GM12878 (cell line): ENCODE measurements at places on chromosomes 12 and 14.

- DNase-seq, result no peak
Observed at GRCh38 chr14:45364565-45365156, 111.7 kb upstream of the MIS18BP1 start.

- no peak for DNase-seq
Observed at GRCh38 chr14:27314231-27314630, 716.4 kb upstream of the NOVA1 start.

DNA sequence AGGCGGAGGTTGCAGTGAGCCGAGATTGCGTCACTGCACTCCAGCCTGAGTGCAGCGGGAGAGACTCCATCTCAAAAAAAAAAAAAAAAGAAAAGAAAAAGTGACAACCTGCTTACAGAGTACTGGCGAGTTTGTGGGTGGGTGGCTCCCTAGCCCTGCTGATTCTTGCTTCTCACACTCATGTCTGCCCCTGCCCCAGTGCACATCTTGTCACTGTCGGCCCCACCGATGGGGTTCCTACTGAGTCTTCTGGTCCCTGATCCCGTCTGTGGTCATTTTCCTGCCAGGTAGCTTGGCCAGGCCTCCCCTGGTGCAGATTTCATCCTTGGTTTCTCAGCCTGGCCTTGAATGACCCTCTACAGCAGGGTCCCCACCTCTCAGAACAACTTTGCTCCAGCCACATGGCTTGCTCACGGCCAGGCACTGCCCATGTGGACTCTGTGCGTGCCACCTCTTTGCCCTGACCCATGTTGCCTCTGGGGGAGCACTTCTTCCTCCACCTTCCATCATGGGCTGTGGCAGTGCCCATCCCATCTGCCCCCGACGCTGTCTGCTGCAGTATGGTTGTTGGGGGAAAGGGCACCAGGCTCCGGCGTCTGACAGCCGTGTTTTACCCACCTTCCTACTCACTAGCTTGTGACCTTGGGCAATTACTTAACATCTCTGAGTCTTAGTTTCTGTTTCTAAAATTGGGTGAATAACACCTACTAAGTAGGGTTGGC lies 2.1 kb upstream of the PTPN6 start:
- no peak for DNase-seq

DNA sequence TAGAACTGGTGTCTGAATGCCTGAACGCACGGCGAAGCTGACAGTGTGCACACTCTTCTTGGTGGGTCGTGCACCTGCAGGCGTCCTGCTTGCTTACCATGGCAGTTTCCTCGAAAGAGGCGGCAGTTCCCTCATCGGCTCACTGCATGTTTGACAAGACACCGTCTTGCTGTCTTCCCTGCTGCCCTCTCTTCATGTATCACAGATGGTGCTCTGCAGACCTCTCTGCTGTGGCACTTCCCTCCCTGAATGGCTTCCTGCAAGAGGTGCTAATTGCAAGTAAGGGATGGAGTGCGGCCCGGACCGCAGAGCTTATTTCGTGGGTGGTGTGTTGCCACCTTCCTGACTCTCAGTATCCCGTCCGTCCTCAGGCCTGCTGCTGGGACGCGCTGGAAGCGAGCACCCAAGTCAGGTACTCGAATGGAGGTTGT lies 156.7 kb upstream of the RTL1 start:
- DNase-seq, result no peak

- DNase-seq, result no peak
Observed at GRCh38 chr12:116066381-116067230, 210.9 kb downstream of the MED13L start.

GRCh38 chr12:10171973-10172728 lies at the start of gene OLR1:
Gene OLR1, minus strand, starts transcription at chr12:10172132. Its CDS starts 55 bp downstream, at chr12:10172077.
- DNase-seq, result no peak

DNA sequence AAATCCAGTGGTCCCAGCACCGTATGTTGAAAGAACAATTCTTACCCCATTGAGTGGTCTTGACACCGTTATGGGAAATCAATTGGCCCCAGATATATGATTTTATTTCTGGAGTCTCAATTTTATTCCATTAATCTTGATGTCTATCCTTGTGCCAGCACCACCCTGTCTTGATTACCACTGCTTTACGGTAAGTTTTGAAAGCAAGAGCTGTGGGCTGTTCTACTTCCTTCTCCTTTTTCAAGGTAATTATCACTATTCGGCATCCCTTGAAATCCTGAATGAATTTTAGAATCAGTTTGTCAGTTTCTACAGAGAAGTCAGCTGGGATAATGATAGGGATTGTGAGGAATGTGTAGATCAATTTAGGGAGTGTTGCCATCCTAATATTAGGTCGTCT lies 160.8 kb upstream of the SFSWAP start:
- DNase-seq, result no peak

DNA sequence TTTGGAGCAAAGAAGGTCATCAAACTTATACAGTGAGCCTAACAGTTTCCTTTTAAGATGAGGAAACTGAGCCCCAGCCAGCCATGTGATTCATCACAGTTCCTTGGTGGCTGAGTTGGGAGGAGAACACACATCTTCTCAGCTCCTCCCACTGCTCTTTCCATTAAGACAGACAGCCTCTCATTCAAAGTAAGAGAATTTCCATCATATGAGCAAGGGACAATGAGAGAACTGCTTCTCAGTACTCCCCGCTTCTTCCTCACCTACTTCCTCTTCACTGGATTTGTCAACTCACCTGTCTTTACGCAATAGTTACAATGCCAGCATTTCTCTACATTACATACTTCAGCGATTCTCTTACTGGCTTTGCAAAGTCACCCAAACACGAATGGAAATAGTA lies 2.2 kb downstream of the IFNG start:
- no peak for DNase-seq

- no peak for DNase-seq
Observed at GRCh38 chr14:99527427-99528076, 46.3 kb downstream of the CCNK start.

GRCh38 chr12:58186401-58186800 lies 245.0 kb downstream of the ATP23 start:
- no peak for DNase-seq
